ENCODE measurements at places on chromosomes 7 and 10.

- DNase-seq: no peak
Measured at GRCh38 chr10:121303287-121303890, 294.9 kb downstream of the FGFR2 start.

DNA sequence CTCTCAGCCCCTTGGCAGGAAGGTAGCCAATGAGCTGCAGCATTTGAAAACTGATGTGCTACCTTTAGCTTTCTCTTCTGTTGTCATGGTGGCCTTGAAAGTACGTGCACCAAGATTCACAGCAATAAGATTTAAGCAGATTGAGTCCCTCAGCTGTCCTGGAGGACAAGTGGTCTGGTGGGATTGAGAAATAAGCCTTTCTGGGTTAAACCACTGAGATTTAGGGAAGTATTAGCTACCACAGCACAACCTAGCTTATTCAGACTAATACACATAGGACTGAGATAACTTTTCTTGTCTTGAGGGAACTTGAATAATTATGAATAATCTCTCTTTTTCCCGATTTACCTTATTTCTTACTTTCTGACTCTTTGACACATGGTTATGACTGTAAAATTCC lies 324.0 kb downstream of the PTEN start:
- no peak for DNase-seq

DNA sequence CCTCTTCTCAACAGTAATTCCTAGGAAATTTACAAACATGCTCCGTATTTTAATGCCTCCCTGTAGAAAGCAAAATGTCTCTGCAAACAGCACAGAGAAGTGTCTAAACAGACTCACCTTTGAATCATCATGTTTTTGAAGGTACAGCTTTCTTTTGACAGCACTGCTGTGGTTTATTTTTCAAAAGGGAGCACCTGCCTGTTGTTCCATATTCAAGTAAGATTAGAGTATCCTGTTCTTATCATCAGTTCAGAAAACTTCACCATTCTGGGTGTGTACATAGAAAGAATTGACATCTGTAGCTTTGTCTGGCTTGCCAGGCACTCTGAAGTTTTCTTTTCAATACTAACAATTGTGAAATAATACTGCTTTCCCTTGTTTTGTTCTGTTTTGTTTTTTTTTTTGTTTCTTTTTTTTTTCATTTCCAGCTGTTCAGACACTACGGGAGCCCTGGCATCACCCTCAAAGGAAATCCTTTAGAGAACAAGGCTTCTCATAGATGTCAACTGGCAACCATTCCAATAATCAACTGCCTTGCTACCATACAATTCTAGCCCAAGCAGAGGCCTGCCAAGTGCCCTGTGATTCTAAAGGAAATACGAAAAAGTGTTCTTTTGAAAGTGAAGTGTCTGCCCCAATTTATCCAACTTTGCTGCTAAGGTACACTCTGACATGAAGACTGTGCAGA lies 275.9 kb downstream of the PRPF18 start:
- DNase-seq: no peak

DNA sequence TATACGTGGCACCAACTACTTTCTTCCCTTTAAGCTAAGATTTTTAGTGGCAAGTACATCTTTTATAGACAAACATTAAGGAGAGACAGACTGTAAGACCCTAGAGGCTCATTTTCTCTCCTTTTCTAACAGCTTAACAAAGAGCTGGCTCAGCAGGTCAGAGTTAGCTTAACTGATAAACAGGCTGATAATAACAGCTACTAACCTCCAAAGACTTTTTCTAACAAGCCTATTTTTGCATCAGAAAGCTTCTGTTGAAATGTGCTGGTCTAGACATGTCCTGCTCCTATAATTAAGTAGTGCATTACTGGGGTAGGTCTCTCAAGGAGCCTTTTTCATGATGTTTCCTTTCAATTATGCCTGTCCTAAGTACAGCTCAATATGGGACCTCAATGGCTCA lies 238.2 kb upstream of the FAM3C start:
- DNase-seq: no peak

GRCh38 chr10:103795634-103796270 lies 59.6 kb downstream of the SH3PXD2A start:
- peak; percentile 50 for DNase-seq

GRCh38 chr7:157542068-157543021 lies 205.5 kb downstream of the DNAJB6 start:
- no peak for DNase-seq

DNA sequence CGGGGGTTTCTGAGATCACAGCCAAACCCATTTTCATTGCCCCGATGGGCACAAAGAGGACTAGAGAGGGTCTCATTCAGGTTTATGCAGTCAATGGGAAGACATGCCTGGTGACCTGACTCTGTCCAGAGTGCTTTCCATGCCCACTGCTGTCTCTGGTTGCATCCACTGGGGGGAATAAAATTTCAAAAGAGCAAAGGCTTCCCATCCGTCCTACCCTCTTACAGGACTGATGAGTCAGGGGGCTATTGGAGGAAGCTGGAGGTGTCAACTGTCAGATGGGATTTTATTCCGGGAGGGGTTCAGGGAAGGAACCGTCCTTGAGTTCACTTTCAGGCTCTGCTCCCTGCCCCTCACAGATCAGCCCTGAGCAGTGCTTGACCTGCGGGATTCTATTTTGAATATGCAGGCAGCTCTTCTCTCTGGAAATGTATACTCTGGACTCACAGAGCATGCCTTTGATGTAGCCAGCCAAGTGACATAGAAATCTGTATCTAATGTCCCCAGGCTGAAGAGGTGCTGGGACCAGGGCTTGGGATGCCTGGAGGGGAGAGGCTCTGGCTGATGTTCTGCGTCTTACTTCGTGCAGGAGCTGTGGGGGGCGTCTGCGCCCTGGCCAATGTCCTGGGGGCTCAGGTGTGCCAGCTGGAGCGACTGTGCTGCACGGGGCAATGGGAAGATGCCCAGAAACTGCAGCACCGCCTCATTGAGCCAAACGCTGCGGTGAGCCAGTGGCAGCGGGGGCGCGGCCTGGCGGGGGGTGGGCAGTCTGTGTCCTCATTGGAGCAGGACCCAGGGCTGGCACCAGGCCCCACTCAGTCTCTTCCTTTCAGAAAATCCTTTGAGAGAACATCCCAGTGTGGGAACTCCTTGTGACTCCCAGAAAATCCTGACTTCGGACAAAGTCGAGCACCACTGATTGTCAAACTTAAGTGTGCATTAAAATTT lies 12.0 kb downstream of the C10orf62 start:
- DNase-seq: no peak
